ENCODE measurements at places on chromosomes 13 and 19.

DNA sequence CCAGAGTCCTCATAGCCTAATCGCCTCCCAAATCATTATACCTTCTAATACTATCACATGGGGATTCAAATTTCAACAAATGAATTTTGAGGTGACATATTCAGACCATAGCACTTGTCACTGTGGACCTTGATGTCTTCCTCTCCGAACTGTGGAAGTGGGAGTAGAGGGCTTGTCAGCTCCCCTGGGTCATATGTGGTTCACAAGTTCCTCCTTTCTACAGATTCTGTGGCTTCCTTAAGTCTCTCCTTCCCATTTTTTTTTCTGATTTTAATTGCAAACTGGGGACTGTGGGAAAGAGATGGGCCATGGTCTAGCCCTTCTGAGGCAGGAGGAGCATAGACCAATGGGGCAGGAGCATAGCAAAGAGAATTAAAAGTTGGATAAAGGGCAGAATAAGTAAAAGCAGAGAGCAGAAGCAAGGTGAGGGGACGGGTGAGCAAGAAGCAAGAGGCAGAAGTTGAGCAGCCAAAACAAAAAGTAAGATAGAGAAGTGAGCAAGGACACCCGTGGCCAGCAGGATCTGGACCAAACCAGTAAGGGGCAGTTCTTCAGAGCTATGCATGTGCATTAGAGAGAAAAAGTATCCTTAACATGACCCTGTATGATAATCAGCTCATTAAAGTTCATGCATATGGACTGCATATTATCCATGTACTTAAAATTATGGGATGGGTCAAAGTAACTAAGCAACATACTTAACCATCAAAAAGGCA, 2.6 kb upstream of the SIGLEC7 start:
- DNase-seq = no peak

DNA sequence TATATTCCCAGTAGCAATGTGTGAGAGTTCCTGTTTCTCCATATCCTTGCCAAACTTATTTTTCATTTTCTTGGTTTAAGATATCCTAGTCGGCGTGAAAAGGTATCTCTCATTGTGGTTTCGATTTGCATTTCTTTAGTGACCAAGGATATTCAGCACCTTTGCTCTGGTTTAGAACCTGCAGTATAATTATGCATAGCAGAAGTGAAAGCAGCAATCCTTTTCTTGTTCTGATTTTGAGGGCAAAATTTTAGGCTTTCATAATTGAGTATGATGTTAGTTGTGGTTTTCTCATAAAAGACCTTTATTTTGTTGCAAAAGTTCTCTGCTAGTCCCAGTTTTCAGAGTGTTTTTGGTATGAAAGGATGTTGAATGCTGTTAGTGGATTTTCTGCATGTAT, 491.0 kb downstream of the FGF9 start:
- no peak for DNase-seq

DNA sequence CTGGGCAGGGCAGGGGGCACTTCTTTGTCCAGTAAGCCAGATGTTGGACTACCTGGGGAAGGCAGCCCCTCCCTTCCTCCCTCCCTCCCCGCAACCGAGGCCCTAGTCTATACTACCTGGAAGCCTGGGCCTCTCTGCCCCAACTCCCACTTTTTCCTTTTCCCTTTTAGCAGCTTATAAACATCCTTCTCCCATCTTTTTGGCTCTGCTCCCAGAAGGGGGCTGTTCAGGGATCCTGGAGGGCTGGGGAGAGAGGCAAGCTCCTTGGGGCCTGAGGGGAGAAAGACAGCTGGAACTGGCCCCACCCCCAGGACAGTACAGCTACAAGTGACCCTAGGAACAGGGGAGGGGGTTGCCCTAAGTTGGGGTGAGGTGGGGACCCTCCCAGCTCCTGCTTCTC, 44.9 kb downstream of the LYL1 start:
- no peak for DNase-seq

GRCh38 chr19:53594811-53595509, 36.8 kb upstream of the DPRX start:
- no peak for DNase-seq

- no peak for DNase-seq
These were observed 4.5 kb downstream of the BICRA start for GRCh38 chr19:47613165-47614020.

- no peak for DNase-seq
These were observed 153.2 kb upstream of the SOX1 start for GRCh38 chr13:111913761-111914140.

Data from activated CD8-positive, alpha-beta memory T cell treated with anti-CD3 and anti-CD28 coated beads for 1 hour (primary cell).